Activated T-cell treated with anti-CD3 and anti-CD28 coated beads for 24 hours (primary cell): ENCODE measurements at places on chromosomes 12 and 14.

DNA sequence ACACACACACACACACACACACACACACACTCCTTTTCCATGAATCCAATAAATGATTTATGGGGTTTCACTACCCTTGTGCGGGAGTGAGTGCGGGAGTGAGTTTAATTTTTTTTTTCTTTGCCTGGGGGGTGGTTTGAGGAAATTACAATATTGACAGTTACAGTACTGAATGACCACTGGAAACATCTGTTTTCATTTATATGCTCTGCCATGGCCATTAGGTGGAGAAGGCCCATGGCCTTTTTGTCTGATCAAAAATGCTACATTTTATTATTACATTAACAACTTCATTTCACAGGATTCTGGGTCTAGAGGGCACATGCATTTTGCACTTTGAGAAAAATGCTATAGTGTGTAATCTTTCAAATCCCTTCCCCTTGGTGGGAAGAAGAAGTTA, 5.9 kb downstream of the TBX3 start:
- no peak for DNase-seq

- no peak for DNase-seq
Observed at GRCh38 chr14:82422230-82422629, 888.6 kb upstream of the SEL1L start.

- peak; percentile 70 for DNase-seq
Observed at GRCh38 chr12:9673404-9674225, 4.1 kb downstream of the CLEC2D start.

- DNase-seq, result no peak
Observed at GRCh38 chr12:83027021-83027723, 340.5 kb downstream of the TMTC2 start.

DNA sequence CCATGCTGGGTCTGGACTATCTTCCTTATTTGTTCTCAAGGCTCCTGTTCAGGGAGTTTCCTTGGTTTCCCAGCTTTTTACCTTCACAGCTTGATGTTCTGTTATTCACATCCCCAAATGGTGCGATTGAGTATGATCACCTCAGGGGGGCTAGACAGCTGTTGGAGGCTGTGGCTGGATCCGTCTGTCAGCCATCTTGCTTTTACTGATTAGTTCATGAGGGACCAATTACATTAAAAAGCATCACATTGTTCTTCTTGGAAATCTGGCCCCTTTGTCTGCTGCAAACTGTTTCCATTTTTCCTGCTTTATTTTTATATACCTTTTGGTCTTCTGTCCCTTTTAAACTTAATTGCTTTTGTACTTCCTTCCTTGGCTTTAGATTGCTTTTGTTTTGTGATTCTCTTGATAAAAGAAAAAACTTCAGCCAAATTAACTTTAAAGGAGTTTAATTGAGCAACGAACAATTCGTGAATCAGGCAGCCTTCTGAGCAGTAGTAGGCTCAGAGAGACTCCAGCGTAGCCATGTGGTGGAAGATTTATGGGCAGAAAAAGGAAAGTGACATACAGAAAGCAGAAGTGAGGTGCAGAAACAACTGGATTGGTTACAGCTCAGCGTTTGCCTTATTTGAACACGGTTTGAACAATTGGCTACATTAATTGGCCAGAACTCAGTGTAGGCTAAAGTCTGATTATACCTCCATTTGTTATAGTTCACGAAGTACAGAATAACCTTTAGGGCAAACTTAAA, 208.7 kb downstream of the AEBP2 start:
- DNase-seq, result no peak

DNA sequence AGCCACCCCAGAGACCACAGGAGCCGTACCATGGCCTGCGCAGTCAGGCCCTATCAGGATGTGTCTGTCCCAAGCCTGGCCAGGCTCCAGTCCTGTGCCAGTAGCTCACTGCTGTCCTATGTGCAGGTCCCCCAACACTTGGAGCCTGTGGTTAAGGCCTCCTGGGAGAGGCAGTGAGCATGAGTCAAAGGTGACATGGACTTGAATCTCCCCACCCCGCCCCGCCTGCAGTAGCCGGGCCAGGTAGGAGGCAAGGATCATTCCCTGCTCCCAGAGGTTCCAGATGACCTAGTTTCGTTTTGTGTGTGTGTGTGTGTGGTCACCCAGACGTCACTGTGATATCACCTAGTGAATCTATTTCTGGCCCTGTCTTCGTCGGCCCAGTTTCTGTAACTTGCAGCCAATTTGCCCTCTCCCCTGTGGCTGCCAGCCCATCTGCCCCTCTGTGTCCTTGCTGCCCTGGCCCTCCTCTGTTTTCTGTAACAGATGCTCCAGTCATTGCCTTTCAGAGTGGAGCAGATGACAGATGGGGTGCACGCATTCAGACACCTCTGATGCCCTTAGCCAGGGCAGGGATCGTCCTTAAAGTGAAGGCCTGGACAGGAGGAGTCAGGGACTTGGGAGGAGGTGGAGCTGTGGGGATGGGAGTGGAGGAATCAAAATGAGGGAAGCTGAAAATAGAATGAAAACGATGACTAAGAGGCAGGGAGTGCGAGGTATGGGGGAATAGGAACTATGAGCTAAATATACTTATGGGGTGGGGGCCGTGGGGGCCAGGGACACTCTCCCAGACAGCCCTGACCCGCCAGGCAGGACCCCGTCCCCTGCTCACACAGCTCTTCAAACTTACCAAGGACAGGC, 37.4 kb downstream of the SLC6A12 start:
- no peak for DNase-seq

DNA sequence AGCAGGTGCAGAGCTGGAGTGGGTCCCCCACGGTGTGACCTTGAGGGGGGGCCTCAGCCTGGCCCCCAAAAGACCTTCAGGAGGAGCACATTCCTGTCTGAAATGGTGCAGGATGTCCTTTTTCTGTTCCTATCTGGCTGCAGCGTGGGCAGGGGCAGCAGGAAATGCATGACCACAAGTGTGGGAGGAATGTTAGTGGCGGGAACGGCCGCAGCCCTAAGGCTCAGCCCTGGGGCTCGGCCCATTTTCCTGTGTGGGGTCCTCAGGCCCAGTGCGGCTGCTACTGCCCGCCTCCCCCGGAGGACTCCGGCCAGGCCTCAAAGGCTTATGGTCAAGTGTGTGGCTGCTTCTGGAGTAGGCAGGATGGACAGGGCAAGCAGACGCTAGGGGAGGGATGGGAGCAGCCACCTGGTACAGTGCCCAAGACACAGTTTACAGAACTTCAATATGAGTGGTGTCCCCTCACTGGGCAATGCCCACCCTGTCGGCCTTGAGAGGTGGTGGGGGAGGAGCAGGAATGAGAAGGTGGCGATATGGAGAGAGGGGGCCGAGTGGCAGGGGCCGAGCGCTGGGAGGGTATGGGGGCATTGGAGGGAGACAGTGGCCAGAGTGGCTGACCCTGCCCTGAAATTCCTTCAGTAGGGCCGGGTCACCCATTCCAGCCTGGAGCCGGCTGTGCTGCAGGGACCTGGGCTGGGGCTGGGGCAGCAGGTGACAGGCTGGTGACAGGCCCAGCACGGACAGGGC, 137.4 kb downstream of the CALM1 start:
- no peak for DNase-seq

DNA sequence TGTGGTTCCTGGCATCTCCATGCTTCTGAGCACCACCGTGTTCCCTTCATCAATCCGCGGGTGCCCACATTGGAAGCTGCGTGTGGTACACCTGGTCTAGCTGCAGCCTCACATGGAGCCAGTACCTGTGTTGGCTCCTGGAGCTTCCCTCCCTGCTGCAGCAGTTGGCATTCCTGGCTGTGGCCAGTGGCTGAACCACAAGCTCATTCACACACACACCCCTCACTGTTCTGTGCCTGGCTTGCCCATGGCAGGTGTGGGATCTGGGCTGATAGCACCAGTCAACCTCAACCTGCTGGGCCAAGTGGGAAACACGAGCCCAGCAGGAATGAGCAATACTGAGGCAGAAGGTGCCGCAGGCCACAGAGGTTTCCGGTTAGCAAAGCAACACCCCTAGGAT, 256.2 kb upstream of the LRFN5 start:
- DNase-seq, result no peak

- DNase-seq, result no peak
Observed at GRCh38 chr12:108804271-108804953, 53.0 kb downstream of the SSH1 start.

DNA sequence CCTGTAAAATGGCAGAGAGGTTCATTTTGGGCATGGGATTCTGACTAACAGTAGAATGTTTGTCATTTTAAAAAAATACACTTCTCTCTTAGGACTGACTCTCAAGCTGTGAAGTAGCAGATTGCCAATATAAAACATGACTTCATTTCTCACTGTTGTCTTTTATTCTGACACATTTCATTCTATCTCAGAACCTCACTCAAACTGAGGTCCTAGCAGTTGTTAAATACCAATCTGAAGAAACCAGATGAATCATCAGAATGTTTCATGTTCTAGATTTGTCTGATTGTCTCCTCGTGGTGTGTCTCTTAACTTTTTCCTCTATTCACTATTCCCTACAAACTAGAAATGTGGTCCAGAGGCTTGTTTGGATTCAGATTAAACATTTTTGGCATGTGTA, 276.5 kb upstream of the NPAS3 start:
- DNase-seq, result no peak

- DNase-seq, result no peak
Observed at GRCh38 chr14:30854492-30854891, 19.9 kb upstream of the COCH start.

DNA sequence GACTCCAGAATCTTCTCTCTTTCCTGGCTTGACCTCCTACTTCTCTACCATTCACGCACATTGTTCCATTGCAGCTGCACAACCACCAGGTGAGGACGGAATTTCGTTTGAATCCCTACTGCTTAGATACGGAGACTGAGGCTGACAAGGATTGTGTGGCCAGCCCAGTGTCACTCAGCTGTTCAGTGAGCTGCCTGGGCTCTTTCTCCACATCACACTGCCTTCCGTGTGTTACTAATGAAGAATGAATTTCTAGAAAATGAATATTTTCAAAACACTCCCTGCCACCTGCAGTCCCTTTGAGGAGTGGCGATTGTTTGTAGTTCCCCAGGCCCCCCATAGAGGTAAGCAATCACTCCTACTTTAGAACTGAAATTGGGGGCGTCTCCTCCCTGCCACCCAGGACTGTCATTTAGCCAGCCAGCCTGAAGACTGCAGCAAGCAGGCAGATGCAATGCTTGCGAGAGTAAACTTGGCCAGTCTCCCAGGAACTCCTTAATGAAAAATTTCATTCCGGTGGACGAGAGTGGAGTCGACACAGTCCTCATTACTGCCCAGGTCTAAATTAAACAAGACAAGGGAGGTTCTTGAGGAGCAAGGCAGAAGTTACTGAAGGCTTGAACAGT, 239.7 kb downstream of the SLC41A2 start:
- DNase-seq, result no peak

DNA sequence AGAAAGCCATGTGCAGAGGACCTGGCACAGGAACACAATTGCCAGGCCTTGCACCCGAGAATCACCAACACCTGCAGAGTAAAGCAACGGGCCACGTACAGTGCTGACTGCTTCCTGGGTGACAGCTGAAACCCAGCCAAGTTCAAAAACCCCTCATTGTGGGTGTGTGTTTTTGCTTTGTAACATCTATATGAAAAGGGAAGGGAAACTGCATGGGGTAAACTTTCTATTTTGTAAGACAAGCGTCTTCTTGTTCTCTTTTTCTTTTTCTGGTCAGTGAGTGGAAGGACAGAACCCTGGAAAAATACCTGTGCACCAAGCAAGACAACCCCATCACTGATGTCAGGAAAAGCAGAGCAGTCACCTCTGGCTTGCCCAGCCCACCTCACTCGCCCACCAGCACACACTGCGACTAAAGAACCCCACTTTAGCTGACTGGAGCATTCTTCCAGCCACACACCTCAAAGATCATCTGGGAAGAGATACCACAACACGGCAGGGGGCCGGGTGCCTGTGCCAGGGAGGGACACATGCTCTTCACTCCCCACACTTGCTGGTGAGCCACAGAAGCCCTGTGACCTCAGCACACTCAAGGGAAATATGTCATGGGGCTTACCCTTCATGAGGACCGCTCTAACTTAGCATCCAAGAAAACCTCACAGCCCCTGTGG, 172.3 kb downstream of the NDUFA12 start:
- no peak for DNase-seq

- no peak for DNase-seq
Observed at GRCh38 chr14:52049271-52049670, 19.6 kb downstream of the NID2 start.

DNA sequence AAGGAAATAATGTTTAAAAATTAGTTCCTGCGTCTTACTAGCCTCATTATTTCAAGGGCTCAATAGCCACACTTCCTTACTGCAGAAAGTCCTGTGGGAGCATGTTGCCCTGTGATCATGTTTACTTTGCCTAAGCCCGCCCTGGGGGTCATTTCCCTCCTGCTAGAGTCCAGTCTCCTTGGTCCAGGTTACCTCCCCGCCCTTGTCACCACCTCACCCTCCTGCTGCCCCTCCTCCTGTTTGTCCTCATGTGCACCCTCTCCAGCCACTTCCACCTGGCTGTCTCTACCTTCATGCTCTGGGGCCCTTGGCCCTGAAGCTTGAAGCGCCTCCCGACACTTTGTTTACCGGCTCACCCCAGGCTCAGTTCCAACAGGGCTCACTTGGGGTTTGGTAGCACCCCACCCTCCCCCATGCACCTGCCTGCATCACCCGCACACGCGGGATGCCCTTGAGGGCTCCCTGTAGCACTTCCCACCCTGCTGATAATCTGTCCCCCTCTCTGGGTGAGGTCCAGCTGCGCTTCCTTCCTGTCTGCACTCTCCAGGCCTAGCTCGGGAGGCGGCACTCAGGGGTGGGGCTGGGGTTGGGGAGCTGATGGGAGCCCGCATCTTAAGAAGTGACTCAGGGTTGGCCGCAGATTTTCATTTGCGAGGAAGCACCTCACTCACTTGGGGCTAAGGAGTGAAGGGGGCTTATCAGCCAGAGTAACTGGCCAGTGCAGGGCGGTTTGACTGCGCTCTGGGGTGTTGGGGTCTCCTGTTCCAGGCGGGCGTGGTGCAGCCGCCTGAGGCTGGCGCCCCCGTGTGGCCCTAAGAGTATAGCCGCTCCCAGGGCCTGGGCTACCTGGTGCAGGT, 40.1 kb downstream of the SMIM41 start:
- no peak for DNase-seq

- DNase-seq, result no peak
Observed at GRCh38 chr12:67852701-67853100, 136.5 kb upstream of the IFNG-AS1 start.

DNA sequence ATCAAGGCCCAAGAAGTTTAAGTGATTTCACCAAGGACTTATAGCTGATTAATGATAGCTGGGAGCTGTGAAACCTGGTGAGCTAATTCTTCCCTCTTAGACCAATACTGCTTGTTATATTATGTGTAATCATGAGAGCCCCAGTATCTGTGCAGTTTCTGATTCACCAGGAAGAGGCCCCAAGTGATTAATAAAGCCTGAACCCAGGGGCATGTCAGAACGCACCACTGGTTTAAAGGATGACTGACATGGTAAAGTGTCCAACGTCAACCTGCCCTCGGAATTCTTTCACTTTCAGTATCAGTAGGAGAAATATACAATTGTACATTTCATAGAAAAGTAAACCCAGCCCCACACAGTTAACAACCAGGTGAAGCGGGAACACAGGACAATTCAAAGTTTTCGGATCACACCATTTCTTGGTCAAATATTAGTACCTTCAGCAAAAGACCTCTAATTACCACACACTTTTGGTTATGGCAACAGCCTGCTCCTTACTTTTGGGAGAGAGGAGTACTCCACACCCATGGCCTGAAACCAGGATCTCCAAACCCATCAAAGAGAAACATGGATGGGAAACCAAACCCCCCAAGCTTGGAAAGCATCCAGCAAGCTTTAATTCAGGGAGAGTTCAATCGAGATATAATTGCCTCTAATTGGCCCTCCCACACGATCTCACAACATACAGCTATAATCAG, 28.5 kb downstream of the TMCC3 start:
- peak; percentile 28 for DNase-seq
